ENCODE measurements at places on chromosomes 1 and 21.

- no peak for DNase-seq
These were observed 360.4 kb upstream of the NR5A2 start for GRCh38 chr1:199667089-199667488.

DNA sequence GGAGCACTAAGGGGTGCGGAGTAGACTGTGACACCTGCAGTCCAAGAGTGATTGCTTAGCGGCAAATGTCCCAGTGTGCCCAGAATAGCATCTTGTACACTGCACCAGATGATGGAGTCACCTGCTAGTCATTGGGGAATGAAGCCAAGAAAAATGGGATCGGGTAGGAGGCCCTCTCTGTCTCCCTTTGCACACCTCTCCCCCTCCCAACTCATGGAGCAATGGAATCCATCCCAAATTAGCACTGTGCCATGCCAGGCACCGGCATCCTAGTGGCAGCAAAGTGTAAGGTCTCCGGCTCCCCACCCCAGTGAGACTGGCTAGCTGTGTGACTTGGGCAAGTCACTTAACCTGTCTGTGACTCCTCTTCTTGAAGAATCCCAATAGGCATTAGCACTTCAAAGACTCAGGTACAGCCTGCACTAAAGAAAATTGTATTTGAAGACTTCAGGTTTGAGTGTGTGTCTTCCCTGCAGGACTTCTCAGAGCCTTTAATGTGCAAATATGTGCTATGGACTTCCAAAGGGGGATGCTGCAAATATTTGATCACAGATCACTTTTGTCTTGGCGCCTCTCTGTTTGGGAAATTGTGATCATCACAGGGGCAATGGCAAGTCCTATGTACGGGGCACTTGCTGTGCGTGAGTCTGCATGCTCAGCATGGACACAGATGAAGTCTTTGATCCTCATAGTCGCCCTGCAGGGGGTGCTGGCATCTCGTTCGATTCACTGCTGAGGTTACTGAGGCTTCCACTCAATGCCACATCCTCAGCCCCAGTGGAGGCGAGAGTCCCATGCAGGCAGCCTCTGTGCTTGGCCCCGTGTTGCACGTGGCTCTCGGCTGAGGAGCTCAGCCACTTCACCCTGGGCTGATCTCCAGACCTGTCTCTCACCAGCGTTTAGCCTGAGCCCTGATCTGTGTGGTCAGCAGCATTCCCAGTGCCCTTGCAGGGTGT is 272.9 kb upstream of the C1orf174 start:
- DNase-seq = peak; percentile 12

DNA sequence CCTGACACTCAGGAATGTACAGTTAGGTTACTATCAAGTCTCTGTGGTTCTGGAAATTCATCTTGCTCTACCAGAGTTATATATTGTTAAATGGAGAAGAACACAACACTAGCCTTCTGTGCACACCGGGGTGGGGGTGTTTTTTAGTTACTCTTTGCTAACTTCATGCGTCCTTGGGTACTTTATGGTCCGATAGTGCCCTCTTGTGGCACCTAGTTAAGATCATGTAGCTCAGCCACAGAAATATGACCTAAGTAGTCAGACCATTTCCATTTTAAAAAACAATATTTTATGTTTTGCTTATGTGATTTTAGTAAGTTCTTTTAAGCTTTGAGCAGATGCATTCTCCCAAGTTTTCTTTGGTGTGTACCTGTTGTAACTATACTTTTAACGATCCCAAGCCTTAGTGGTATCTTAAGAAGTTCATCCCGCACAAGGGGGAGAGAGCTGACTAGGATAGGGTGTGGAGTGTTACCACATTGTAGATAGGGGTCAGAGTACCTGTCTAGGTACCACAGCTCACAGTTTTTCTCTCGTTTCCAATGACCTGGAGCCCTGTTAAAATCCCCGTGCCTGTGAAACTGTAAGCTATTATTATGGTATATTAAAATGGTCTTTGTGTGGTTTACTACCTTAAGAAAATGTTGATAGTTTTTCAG is 20.6 kb upstream of the SH3D21 start:
- peak; percentile 93 for DNase-seq

DNA sequence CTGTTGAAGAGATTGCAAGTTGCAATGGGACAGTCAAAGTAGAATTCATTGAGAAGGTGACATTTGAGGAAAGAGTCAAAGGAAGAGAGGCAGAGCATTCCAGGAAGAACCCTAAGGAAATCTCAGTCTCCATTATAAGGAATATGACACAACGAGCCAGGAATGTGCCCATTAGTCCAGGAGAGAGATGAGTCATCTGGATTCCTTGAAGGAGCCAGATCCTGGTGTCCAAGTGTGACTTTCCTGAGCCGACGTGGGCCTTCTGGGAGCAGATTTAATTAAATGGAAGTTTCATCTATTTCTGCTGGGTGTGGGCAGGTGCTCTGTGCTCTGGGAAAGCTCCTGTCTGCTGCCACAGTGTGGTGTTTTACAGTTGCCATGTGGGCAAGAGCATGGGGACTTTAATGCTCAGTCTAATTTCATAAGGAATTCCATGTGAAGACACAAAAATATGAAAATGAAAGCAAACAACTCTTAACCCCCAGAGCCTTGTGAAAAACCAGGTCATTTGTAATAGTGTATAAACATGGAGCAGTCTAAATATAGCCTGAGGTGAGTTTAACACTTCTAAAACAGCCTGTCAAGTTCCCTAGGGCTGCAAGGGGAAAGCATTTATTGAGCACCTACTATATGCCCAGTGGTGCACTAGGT is 111.4 kb upstream of the ARTN start:
- no peak for DNase-seq

GRCh38 chr1:202752774-202753173 is 42.5 kb upstream of the SYT2 start:
- peak; percentile 40 for DNase-seq

DNA sequence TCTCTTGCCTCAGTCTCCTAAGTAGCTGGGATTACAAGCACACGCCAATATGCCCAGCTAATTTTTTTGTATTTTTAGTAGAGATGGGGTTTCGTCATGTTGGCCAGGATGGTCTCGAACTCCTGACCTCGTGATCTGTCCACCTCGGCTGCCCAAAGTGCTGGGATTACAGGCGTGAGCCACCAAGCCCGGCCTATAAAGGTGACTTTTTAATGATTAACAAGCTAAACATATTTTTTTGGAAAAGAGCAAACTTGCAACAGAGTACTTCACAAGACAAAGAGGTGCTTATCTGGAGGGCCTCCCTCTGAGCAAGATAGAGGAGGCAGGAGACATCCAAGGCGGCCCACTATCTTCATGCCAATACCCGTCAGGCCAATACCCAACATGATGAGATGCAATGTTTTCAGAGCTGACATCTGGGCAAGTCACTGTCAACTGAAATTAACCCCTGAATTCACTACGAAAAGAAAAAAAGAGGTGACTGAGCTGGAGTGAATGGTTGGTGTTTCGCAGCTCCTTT is 10.5 kb downstream of the BCAR3 start:
- DNase-seq = no peak

- DNase-seq = no peak
These were observed 46.6 kb upstream of the RAB4A start for GRCh38 chr1:229224308-229224707.

GRCh38 chr1:65681096-65681495 is 111.6 kb upstream of the PDE4B start:
- no peak for DNase-seq

DNA sequence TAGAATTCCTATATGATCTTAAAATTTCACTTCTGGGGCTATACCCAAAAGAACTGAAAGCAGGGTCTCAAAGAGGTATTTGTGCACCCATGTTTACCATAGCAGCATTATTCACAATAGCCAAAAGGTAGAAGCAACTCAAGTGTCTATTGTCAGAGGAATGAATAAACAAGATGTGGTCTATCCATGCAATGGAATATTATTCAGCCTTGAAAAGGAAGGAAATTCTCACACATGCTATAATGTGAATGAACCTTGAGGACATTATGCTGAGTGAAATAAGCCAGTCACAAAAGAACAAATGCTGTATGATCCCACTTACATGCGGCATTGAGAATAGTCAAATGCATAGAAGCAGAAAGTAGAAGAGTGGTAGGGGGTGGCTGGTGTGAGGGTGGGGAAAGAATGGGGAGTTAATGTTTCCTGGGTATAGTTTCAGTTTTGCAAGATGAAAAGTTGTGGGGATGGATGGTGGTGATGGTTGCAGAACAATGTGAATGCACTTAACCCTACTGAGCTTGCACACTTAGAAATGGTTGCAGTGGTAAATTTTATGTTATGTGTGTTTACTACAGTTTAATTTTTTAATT is 122.4 kb downstream of the TOMM20 start:
- DNase-seq = no peak

DNA sequence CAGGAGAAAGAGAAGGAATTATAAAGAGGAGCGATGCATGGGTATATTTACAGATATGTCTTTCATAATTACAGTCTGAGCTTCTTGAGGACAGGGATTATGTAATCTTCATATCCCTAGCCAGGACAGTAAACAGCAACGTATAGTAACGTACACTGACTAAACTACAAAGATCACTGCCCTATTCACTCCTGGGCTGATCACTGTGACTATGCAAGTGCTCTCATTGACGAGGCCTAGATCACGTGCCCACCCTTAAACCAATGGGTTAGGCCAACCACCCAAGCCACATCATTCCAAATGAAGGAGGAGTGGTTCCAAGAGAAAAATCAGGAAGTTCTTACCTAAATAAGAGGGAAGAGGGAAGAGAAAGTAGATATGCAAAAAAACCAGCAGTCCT is 18.5 kb downstream of the PIK3R3 start:
- no peak for DNase-seq

DNA sequence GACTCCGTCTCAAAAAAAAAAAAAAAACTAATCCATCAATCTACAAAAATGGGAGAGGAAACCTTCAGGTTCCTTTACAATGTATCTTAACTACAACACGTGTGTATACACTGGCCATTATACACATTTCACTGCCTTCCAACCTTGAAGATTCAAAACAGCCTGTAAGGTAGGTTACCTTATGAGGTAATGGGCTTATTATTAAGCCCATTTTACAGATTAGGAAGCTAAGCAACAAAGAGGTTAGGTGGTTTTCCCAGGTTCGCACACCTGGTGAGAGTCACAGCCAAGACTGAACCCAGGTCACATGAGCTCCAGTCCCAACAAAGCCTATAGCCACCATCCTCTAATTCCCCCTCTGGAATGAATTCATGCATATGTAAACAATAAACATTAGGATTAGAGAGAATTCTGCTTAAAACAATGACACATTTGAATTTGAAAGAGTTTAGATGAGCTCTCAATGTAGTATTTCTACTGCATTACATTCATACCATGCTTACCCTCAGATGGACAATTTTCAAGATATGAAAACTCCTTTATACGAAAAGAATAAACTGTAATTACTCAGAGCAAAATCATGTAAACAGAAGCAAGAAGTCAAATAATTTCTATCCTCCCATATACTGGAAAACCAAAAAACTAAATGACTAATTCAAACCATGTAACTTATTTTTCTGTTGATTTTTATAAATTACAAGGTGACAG is 54.8 kb downstream of the EIF4G3 start:
- no peak for DNase-seq

GRCh38 chr1:101438359-101438758 is 201.5 kb downstream of the S1PR1 start:
- peak; percentile 24 for DNase-seq

DNA sequence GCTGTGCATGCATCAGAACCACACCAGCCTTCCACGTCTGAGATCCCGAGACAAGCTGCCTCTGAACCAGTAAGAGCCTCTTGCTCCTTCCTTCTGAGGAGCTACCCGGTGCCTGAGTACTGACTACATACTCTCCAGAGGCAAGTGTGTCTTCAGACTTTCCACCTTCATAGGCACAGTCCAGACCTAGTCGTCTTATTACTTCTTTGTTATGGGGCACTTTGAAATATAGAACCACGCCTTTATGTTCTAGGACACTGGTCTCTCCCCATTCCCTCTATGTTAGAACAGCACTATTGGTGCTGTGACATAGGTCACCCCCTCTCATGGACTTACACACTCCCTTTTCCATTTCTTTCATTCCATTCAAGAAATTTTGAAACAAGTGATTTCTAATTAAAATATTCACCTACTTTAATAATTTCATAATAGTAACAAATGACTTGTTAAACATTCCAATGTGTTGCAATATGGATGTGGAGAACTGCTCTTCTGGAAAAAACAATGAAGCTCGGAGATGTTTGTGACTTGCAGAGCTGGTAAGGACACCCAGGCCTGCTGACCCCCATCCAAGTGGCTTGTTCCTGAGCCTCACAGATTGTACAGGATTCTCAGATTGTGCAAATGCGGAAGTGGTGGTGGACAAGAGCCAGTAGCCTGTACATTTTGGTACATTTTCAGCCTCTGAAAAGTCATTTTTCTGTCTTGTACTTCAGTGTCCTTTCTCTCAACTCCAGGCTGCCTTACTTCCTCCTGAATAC is 76.1 kb upstream of the SIPA1L2 start:
- DNase-seq = no peak

DNA sequence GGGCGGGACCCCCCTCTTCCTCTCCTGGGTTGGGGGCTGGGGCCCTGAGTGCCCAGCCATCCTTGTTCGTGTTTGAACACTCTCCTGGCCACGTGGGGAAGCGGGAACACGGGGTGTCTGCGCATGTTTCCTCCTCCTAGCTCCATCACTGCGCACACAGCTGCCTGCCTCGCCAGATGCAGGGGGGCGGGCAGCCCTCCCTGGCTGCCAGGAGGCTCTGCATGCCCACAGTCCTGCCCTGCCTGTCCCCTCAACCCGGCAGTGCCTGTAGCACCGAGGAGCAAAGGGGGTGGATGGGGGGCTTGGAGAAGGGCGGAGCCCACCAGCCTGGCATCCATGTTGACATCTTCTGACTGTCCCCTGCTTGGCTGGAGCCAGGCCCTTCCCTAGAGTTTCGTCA is 1.8 kb upstream of the SLC25A34 start:
- DNase-seq = no peak

GRCh38 chr1:224591326-224591725 is 24.8 kb upstream of the CNIH3 start:
- DNase-seq = no peak

DNA sequence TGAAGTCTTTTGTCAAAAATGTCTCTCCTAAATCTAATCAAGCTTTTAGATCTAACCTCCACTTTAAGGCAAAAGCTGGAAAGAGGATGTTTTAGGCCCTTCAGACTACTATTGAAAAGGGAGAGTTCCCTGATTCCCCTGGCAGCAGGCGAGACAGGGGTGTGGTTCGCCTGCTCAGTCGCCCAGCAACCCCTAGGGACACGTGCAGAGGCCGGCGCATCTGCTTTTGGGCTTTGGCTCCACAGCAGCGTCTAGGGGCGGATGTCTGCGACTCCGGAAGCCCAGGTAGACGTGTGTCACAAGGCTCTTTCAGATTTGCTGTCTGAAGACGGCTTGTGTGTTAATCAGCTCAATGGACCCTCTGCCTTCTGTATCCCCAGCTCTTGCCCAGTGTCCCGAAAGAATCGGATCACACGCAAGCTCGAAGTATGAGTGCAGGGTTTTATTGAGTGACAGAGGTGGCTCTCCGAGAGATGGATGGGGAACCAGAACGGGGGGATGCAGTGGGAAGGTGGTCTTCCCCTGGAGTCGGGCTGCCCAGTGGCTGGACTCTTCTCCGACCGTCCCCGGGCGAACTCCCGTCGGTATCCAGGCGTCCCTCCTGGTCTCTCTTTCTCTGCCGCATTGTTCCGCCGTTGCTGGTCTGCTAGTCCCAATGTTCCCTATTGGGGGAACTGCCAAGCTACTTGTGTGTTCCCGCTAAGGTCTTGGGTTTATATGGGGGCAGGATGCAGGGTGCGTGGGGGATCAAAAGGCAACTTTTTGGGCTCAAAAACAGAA is 45.5 kb downstream of the OLFML2B start:
- DNase-seq = no peak

- DNase-seq = no peak
These were observed 792 bp downstream of the SNX7 start for GRCh38 chr1:98662356-98662670.
